T-cell (primary cell): ENCODE measurements at places on chromosomes 12 and 14.
A peak's percentile ranks its signal among the peaks of the same experiment; 100 is the strongest.

DNA sequence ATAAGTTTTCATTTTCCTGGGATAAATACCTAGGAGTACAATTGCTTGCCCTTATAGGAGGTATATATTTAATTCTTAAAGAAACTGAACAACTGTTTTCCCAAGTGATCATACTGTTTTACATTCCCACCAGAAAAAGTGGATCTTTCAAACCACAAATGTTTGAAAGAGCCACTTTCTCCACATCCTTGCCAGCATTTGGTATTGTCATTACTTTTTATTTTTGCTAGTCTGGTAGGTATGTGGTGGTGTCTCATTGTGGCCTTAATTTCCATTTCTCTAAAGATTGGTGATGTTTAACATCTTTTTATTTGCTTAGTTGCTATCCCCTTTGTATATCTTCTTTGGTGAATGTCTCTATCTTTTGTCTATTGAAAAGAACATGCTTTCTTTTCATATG, 50.6 kb downstream of the CCDC91 start:
- DNase-seq: no peak

DNA sequence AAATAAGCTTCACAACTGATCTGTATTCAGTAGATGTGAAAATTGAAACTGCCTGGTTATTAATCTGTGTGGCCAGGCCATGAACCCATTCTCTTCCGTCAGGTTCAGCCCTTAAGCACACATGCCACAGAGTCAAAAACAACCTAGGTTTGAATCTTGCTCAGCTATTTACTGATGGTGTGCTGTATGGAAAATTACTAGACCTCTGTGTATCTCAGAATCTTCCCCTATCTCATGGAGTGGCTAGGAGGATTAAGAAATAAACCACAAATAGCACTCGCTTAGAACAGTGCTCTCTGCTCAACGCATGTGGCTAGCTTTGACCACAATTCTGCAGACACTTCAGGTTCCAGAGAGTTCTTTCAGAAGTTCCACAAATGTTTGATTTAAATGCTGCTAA, 240.7 kb upstream of the PLEKHG7 start:
- no peak for DNase-seq

- no peak for DNase-seq
These were observed 18.7 kb downstream of the NOS1 start for GRCh38 chr12:117342682-117343081.

- DNase-seq: no peak
These were observed 83.3 kb upstream of the FOXN3 start for GRCh38 chr14:89500303-89500702.

GRCh38 chr14:24051789-24052655, at the start of gene CARMIL3:
Gene CARMIL3 (plus strand): TSS chr14:24052009. CDS start chr14:24052154, 145 bp downstream.
- DNase-seq: peak; percentile 35

DNA sequence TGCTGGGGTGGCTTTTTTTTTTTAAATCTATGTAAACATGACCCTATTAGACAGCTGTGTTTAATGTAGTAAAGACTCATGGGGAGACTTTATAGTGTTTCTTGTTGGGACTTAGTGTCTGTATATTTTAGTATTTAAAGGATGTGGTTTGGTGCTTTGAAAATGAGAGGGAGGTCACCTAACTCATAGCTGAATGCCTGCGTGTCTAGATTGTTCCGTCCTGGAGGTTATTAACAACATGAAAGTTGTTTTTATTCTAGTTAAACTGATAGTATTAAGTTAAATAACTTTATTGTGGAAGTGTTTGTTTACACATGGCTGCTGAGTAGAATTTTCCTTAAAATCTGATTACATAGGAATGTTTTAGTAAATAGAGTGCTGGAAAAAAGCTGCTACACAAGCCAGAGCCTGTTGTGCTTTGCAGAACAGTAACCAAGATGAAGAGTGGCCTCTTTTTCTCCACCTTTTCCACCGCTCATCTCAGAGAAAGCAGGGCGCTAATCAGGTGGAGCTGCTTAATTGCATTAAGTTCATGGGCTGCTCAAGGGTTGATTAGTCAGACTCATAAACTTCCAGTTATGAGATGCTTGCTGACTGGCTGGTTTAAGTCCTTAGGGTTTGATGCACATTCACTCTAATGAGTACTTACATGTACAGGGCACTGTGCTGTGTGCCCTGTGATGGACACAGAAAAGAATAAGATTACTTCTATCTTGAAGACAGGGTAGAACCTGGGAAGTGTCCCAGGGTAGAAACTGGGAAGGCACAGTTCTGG, 62.7 kb downstream of the FBXO34 start:
- no peak for DNase-seq

DNA sequence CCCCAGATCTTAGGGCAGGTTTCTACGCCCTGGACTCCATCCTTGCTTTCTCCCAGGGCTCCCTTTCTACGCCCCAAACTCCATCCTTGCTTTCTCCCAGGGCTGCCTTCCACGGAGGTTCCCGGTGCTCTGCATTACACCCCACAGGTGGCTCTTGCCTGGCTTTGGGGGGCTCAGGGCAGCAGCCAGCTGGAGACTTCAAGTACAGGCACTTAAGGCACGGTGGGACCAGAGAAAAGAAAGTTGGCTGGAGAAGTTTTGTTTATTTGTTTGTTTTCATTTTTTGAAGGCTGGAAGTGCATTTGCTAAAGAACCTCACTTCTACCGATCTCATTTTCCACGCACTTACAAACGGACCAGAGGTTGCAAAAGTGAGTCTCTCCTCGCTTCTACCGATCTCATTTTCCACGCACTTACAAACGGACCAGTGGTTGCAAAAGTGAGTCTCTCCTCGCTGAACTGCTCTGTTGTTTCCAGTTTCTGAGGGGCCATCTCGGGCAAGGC, 103.8 kb upstream of the MED13L start:
- no peak for DNase-seq

- DNase-seq: no peak
These were observed 137.8 kb downstream of the TTC7B start for GRCh38 chr14:90678420-90678819.

- DNase-seq: no peak
These were observed 4.3 kb upstream of the LRTM2 start for GRCh38 chr12:1815814-1816729.

- DNase-seq: no peak
These were observed 141.6 kb downstream of the ITPR2 start for GRCh38 chr12:26691234-26691970.

- no peak for DNase-seq
These were observed 14.8 kb upstream of the C12orf75 start for GRCh38 chr12:105315726-105316125.

DNA sequence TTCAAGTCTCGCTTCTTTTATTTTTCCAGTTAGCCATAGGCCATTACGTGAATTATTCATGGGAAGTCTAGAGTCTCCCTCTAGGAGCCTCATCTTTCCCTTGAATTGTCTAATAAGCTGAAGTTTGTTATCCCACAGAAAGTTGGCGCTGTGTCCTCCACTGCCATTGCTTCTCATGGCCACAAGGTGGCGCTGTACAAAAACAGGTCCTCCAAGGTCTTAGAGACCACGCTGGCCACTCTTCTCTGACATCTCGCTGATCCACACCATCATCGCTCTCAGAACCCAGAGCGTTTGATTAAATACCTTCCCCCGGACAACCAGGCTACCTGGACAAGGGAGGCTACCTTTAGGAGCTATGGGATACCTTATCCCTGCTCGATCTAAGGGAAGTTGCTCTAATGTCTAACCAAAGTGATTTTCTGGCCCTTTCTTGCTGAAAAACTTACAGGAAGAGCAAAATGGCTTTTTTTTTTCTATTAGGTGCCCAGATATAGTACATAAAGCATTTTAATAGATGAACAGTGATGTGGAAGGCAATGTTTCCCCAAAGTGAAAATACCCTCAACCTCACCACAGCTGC, 110.0 kb downstream of the CCDC60 start:
- DNase-seq: peak; percentile 2

DNA sequence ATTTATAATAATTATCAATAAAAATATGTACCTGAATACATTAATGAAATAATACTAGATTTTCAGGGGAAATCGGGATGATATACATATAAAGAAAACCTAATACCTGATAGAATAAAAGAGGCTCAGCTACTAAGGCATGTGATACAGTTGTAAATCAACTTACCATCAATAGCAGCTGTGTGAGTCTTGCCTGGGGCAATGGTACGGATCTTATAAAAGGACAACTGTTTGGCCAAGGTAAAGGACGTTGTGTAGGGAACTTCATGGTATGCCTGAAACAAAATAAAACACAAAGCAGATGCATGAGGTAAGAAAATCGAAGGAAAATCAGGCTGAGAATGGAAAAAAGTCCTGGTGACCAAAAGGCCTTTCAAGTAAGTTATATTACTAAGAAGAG, 25.4 kb downstream of the NEK9 start:
- no peak for DNase-seq

DNA sequence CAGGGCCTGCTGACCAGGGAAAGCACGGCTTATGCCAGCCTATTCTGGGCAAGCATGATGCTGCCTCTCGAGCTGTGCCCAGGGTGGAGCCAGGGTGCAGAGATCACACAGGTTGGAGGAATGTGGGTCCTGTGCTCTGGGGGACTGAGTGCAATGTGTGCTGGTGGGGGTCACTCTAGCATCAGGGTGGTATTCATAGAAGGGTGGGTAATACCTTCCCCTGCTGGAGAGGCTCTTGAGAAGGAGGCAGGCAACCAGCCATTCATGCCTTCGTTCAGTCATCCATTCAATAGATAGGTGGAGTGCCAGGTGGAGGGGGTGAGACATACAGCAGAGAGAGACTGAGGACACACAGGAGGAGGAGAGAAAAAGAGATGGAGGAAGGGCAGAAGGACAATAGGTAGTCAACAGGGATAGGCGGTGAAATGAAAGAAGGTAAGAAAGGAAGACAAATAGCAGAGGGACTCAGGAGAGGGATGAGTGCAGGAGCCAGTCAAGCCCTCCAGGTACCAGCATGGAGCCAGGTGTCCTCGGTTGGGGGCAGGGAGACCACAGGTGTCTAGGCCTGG, 5.2 kb upstream of the ZNF385A start:
- DNase-seq: no peak

GRCh38 chr14:94582199-94582750, 1.0 kb downstream of the SERPINA5 start:
- no peak for DNase-seq

DNA sequence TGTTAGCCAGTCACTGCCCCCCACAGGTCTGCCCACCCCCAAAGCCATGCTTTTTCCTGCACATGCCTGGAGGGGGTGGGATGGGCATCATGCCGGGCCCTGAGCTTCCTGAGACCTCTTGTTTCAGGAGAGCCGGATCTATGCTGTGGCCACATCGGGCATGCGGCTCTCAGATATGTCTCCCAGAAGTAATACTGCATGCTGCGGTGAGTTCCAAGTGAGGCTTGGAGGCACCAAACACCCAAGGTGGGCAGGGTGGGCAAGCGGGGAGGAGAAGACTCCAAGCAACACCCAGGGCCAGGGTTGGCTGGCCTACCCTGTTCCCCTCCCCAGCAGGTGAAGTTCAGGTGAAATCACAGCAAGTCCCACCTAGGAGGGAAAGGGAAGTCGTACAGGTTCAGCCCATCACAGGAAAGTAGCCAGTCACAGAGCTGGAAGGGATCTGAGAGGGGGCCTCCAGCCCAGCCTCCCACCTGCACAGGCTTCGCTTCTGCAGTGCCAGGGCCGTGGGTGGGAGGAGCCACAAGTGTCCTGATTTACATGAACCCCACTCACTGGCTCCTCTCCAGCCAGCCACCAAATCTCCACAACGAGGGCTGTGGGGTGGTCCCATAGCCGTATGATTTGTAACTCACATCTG, 30.9 kb downstream of the PIGH start:
- DNase-seq: no peak

GRCh38 chr14:64069634-64070359, 217.0 kb downstream of the SYNE2 start:
- no peak for DNase-seq

DNA sequence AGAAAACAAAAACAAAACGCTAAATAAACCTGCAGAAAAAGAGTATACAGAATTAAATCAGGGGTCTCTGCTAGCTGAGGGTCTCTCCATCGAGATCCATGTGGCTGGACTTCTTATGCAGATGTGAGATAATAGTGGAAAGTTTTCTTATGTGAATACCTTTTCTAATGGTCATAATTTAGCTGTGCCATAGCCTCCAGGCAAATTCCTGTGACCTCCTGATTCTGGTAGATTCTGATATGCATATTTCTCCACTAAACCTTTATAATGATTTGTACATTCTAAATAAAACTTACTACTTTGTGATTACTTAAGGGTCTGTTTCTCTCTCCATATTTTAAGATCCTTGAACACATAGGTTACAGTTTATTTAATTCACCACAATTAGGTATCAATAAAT, 1002.6 kb downstream of the GALC start:
- DNase-seq: no peak

GRCh38 chr12:6360080-6360571, 15.2 kb downstream of the SCNN1A start:
- DNase-seq: no peak
